Keratinocyte (primary cell): ENCODE measurements at places on chromosomes 12 and 14.

GRCh38 chr14:103594265-103594664 lies 31.5 kb downstream of the COA8 start:
- peak; percentile 87 for DNase-seq

- no peak for DNase-seq
Observed at GRCh38 chr14:59117754-59118528, 70.5 kb upstream of the DAAM1 start.

DNA sequence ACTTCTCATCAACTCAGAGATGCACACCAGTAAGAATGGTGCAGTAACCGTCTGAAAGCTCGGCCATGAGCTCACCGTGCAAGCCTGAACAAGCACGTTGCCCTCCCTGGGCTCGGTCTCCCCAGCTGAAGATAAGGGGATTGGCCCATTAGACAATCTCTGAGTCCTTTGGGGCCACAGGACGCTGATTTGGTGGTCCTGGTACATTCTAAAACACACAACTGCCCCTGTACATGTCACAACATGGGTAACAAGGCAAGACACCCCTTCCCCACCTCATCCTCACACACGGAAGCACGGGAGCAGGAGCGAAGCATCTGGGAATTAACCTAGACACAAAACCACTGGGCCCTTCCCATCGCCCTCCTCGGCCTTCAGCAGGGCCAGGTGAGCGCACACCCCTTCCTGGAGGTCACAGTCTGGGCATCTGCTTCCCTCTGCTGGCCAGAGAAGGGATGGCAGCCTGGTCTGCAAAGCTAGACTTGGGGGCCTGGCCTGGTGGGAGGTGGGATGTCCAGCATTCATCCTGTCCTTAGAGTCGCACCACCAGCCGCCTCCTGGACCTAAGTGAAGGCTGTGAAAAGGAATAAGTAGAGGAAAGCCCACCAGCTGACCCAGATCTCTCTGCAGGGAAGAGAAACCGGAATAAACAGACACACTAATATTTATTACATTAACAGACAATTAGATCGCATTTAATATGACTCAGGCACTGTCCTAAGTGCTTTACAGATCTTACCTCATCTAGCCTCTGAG lies 18.9 kb upstream of the SMUG1 start:
- DNase-seq: no peak

GRCh38 chr12:11581179-11581755 lies 68.2 kb upstream of the ETV6 start:
- DNase-seq: no peak

- no peak for DNase-seq
Observed at GRCh38 chr12:53279283-53279869, 11.3 kb downstream of the ESPL1 start.

- DNase-seq: peak; percentile 70
Observed at GRCh38 chr12:24754690-24755638, 193.9 kb downstream of the BCAT1 start.
